HL-60 (cell line): ENCODE measurements at places on chromosomes 1 and 21.
A peak's percentile ranks its signal among the peaks of the same experiment; 100 is the strongest.

DNA sequence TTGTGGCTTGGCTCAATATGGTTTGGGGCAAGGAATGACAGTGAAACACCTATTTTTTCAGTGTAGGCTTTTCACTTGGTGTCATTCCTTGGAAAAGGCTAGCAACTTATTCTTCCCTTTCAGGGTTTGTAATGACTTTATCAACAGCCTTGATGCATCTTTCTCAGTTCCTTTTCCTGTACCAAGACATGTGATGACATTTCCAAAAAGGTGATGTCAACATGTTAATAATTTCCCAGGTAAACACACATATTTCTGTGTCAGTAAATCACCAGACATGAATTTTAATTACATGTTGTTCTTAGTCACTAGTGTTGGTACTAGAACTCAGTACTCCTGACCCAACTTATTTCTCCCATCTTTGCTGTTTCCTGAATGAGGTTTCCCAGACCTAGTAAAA is 37.8 kb upstream of the RRP15 start:
- no peak for DNase-seq

DNA sequence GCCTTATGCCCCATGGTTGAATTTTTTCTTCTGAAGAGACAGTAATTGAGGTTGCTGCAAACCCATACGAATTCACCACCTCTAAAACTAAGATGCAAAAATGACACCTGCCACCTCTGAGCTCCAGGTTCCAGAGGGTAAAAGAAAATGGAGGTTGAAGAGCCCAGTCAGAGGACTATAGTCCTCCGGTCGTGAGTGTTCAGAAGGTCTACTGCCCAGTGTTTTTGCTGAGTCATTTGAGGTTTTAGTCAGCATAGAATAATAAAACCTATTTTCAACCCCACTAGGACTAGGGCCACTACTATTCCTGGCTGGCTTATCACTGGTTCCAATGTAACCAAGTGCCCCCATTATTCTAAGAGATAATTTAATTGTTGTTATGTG is 12.9 kb upstream of the SLAMF7 start:
- DNase-seq: no peak

GRCh38 chr1:234681990-234682389 is 72.0 kb upstream of the IRF2BP2 start:
- no peak for DNase-seq

- no peak for DNase-seq
Measured at GRCh38 chr1:9097947-9098705, 28.7 kb upstream of the SLC2A5 start.

DNA sequence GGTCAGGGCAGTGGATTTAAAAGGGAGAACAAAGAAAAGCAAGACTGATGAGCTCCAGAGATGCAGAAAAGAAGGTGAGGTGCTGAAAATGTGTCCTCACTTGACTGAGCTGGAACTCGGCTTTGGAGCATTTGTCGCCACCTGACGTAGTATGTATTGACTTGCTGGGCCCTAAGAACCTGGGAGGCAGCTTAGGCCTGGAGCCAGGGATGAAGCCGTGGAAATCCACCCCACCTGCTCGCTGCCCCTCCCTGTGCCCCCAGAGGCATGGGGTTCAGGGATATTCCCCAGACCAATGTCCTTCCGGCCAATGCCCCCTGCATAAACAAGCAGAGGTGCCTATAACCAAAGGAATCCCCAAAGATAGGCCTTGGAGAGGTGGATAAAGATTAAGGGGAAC is 14.3 kb downstream of the MRAP start:
- DNase-seq: no peak

- no peak for DNase-seq
Measured at GRCh38 chr1:243725075-243725474, 125.0 kb downstream of the AKT3 start.

DNA sequence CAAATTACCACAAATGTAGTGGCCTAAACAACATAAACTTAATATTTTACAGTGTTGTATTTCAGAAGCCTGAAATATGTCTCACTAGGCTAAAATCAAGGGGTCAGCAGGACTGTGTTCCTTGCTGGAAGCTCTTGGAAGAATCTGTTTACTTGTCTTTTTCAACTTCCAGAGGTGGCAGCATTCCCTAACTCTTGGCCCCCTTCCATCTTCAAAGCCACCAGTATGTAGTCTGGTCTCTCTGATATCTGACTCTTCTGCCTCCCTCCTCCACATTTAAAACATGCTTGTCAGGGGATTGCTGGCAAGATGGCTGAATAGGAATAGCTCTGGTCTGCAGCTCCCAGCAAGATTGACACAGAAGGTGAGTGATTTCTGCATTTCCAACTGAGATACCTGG is 567.5 kb downstream of the PLA2G4A start:
- DNase-seq: no peak

GRCh38 chr1:40949563-40949962 is 29.9 kb upstream of the CTPS1 start:
- DNase-seq: no peak

GRCh38 chr1:232414100-232414499 is 215.8 kb downstream of the SIPA1L2 start:
- DNase-seq: no peak

DNA sequence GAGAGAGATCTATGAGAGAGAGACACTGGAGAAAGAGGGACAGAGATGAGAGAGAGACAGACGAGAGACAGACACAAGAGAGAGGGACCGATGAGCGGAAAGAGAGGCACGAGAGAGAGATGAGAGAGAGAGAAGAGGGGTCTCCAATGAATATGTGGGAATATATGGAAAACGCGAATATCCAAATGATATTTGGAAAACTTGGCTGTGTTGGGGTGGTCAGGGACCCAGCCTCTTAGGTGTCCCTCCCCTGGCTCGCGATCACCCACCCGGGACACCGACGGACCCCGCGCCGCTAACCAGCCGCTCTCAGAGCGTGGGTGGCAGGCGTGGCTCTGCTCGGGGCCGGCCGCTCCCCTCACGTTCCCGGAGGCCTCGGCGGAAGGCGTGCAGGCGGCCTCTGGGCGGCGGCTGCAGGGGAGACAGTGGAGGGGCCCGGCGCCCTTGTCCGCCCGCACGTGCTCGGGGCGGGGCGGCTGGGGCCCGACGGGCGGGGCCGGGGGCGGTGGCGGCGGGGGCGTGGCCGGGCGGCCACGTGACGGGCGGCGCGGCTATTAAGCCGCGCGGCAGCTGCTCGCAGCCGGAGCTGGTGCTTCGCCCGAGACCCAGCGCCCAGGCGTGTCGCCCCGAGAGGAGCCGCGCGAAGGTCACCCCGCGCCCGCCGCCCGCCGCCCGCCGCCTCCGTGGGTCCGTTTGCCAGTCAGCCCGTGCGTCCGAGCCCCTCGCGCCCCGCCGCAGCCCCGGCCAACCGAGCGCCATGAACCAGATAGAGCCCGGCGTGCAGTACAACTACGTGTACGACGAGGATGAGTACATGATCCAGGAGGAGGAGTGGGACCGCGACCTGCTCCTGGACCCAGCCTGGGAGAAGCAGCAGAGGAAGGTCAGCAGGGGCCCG is at the start of gene ACTN2:
Gene ACTN2 (plus strand): TSS at position 583 of the 898 bp plus-strand sequence. CDS start 175 bp downstream, at position 758.
- DNase-seq: peak; percentile 20

DNA sequence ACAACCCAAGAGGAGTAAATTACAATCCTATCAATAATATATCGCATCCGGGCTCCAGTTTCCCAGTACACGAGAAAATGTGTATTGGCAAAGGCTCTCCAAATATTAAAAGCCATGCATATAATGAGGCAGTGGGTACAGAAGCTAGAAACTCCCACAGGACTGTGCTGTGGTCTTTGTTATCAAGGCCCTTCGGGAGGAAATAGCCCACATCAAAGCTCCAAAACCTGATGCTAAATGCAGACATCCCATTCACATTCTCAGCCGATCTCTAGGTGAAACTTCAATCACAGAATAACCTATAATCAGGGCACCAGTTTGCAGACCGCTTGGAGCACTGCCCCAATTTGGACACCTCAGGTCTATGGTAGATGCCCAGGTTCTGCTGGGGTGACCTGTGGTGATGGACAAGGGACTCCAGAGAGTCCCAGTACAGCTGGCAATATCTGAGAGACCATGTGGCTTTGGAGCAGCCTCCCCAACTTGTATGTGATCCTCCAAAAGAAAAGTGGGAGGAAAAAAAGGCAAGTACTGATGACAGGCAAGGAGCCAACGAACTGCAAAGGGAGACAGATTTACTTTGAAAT is 148.8 kb upstream of the CAMK1G start:
- DNase-seq: no peak

DNA sequence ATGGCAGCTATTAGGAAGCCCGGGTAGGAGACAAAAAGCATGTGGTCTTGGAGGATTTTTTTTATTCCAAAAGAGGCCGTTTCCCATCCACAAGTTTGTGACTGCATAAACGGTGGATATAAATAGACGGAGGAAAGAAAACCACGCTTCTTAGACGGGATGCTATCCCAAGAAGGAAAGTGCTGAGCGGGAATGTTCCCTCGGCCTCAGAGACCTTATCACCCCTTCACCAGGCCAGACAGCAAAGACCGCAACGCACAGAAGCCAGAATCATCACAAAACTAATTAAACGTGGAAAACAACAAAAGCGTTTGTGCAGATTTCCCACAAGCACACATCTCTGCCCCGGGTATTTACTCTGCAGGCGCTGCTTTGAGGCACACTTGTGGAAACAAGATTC is 43.2 kb downstream of the HLCS start:
- DNase-seq: no peak

GRCh38 chr1:59605184-59605583 is 209.6 kb upstream of the HOOK1 start:
- DNase-seq: no peak

DNA sequence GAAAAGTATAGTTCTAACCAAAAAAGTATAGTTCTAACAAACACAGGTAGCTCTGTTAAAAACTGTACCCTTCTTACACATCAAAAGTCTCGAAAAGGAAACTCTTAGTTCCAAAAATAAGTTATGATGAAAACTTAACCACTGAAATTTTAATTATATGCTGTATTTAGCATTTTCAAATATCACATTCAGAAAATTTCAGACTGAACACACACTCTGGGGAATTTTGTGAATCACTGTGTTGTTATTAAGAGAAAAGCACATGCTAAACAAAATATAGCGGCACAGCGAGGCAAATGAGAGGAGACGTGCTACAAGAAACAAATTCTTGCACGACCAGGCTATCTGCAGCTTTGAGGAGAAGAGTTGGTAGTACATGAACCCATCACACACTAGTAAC is 30.4 kb downstream of the VAV3 start:
- DNase-seq: no peak

- no peak for DNase-seq
Measured at GRCh38 chr1:35563166-35563565, 5.6 kb downstream of the NCDN start.

DNA sequence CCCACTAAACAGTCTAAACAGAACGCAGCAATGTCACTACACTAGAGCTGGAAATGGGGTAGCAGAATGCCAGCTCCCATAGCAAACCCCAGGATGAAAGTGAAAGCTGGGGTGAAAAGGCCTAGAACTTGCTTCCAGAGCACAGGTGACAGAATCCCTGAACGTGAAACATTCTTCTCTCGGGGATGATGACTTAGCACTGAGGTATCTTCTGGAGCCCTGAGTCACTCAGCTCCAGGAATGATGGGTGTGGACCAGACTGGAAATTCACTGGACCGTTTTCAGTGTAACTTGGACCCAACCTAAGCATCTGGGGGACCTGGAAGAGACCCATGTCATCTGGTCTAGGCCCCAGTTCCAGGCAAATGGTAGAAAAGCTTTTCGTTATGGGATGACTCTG is 108.9 kb downstream of the CDC7 start:
- no peak for DNase-seq

DNA sequence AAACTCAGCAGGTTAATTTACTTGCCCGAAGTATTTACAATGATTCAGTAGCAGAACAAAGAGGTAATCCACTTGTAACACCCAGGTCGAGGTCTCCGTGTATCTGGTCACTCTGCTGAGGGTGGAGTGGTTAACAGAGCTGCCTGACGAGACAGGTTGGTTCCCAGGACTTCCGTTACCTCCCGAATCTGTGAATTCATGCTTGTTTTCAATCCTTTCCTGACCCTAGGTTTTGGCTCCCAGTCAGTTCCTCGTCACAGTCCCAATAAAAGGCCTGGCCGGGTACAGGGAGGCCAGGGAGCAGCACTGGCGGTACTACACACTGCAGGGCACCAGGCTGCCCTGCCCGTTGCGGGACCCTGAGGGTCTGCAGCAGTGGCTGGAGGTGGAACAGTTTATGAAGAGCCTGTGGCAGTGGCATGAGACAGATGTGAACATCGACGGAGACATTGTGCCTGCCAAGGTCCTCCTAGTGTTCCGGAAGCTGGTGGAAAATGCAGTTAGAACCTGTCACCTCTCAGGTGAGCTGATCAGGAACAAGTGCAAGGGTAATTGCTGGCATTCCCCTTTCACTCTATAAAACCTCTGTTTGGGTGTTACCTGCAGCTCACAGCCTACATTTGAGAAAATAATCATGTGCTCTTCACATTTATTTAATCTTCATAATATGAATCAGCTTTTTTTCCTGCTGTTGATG is 12.8 kb downstream of the MAB21L3 start:
- DNase-seq: no peak

DNA sequence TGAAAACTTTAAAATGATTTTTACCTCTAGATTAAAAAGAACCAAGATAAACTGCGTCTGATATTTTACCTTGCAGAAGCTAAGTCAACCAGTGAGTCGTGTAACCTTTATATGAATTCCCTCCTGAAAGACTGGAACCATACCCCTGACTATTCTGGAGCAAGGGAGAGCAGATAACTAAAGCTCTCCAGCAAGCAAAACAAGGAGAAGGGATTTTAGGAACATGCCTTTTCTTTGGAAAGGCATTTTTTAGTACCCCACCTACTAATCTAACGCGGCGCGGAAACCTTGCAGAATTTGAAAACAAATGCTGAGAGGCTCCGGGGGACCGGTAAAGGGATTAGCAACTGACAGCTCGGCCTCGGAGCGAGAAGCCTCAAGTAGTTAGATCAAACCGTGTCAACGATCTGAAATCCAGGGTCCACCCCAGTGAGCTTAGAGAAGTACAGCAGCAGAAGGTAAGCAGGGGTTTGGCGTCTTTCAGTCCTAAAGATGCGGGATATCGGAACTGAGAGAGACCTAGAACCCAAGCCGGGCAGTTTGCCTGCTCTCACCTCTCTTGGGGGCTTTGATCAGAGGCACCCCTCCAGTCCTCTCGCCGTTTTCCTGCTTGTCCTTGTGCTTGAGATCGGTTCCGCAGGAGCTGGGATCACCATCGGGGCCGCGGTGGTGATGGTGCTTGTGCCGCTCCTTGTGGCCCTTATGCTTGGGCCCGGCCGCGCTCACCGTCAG is 954 bp downstream of the RSBN1 start:
- DNase-seq: peak; percentile 37

GRCh38 chr1:174789399-174789798 is 210.3 kb upstream of the CACYBP start:
- no peak for DNase-seq

GRCh38 chr1:21324368-21325141 is 34.3 kb upstream of the ECE1 start:
- DNase-seq: peak; percentile 80

- no peak for DNase-seq
Measured at GRCh38 chr1:214364386-214364785, 83.4 kb downstream of the SMYD2 start.

DNA sequence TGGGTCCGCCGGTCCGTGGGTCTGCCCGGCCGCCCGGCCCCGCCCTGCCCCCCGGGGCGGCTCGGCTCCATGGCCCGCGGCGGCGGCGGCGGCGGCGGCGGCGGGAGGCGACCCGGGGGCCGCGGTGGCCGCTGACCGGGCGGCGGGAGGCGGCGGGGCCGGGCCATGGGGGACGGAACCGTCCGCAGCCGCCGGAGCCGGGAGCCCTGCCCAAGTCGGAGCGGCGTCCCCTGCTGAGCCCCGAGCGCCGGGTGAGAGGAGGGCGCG is 184 bp downstream of the B4GALT2 start:
- no peak for DNase-seq
